ENCODE measurements at places on chromosomes 6 and 20.

DNA sequence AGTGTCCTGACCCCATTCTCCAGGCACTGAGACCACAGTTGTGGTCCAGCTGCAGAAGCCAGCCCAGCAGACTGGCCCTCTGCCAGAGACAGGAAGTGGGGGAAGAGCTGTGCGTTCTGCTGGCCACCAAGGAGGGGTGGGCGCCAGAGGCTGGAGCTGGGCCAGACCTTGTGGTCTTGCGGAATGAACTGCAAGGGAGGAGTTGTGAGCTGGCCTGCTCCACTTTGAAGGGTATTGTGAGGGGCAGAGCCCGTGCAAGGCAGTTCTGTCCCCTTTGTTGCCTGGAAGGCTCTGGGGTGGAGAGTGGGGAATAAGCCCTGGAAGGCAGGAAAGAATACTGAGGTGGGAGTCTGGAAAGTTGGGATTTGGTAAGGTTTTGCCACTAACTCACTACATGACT lies 3.6 kb upstream of the MDFI start:
- DNase-seq, result no peak

DNA sequence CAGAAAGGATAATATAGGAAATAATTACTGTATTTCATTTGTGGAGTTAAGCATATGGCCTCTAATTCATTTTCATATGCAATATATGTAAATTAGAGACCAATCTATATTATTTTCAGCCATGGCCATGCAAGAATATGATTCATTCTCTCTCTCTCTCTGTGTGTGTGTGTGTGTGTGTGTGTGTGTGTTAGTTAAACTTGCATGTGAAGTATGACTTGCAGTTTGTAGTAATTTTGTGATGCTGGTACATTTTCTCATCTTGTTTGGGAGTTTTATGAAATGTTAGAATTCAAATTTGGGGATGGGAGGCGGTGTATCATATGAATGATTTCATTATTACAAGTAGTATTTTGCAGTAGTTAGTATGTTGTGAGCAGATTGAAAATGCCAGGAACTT lies 74.8 kb downstream of the JARID2 start:
- no peak for DNase-seq

- no peak for DNase-seq
Observed at GRCh38 chr6:53205778-53206177, 57.1 kb upstream of the GCM1 start.

GRCh38 chr6:12058172-12058961 lies 46.3 kb downstream of the HIVEP1 start:
- DNase-seq, result no peak

- no peak for DNase-seq
Observed at GRCh38 chr20:6882561-6883291, 115.2 kb downstream of the BMP2 start.

GRCh38 chr6:108732091-108732870 lies 115.9 kb upstream of the ARMC2 start:
- no peak for DNase-seq

DNA sequence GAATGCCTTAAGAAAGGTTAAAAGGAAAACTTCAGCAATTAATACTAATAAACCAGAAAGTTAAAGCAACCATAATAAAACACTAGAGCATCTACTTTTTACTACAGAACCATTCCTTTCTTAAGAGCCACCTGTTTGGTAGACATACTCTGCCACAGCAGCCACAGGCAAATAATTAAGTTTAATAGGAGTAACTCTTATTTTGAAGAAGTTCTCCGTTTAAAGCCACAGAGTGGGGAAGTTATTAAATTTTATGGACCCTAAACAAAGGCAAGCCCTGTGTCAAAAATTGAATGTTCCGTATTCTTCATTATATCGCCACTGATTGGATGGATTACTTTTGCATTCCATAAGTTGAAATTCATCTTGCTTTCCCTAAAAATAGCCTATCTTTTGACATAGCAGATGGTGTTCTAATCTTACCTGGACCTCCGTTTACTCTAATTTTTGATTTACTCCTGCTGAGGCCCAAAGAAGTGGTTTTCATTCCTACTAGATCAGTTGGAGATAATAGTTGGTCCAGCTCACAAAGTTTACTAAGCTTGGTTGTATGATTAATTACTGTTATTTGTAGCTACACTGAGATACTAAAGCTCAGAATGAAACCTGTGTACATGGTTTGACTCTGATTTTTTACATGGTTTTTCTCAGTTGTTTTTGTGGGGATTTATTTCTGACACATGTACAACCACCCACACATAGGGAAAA lies 140.4 kb upstream of the SUPT3H start:
- no peak for DNase-seq

- DNase-seq, result no peak
Observed at GRCh38 chr6:71642120-71642519, 244.2 kb upstream of the RIMS1 start.

DNA sequence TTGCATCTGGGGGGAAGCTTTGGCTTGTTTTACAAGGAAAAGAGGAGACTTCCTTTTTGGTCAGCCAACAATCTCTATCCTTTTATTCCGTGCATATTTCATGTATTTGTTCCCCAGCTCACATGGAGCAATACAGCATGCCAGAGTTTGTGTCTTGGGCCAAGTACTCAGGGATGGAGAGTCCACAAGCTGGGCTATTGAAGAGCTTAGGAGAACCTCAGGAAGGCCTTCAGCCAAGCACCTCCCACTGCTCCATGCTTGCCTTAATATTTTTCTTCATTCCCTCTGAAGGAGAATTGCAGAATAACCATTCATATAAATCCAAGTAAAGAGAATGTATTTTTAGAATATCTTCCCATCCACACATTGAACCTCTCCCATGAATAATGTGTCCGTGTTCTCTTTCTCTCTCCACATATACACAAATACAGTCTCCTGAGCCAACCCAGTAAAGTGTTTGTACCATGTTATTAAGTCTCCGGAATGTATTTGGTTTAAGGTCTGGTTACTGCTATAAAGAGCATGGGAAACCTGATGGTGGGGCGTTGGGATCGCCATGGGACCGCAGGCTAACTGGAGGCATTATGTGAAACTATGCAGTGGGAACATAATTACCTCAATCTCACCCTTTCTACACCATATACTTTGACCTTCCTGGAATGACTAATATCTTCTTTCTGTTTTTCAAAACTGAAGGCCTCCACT lies 3.0 kb downstream of the LAMA4 start:
- no peak for DNase-seq

GRCh38 chr6:155147958-155148663 lies 115.7 kb upstream of the CLDN20 start:
- no peak for DNase-seq

DNA sequence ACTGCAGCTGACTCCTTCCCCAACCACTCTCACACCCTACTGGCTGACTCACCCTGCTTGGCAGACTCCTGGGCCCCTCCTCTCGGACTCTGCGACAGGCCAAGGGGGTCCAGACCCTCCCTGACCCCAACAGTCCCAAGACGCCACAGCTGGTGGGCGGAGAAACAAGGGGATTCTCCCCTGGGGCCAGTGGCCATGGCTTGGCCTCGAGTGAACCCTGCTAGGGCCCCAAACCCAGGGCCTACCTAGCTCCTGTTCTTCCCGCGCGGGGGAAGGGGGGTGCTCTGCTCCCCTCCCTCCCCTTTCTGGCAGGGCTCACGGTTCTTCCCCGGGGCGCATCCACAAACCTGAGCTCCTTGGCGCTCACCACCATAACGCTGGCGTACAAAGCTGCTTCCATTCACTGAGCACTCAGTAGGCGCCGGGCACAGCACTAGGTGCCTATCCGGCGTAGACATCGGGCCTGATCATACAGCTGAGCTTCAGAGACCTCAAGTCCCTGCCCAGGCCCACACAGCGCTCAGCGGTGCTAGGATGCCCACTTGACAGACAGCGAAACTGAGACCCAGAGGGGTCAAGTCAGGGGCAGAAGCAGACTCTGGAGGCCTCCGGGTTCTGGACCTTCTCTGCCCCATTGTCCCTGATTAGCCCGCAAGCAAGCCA lies 597 bp downstream of the ADA start:
- DNase-seq, result no peak

- DNase-seq, result peak; percentile 58
Observed at GRCh38 chr20:33209789-33210188, 7.4 kb upstream of the BPIFA3 start.

DNA sequence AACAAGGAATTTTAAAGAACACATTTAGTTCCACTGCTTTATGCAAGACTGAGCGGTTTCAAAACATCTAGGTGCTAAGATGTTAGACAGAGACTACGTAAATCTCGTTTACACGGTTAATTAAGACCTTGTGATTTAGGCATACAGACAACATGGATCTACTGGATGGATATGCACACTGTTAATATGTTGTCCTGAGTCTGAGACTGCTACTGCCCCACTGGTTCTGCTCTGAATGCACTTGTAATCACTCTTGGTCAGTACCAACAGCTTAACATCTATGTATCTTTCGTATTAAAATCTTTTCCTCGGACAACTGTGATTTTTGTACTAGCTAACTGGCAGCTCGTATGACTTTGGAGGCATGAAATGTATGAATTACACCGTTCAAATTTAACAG lies 3.1 kb downstream of the MAN1A1 start:
- no peak for DNase-seq

DNA sequence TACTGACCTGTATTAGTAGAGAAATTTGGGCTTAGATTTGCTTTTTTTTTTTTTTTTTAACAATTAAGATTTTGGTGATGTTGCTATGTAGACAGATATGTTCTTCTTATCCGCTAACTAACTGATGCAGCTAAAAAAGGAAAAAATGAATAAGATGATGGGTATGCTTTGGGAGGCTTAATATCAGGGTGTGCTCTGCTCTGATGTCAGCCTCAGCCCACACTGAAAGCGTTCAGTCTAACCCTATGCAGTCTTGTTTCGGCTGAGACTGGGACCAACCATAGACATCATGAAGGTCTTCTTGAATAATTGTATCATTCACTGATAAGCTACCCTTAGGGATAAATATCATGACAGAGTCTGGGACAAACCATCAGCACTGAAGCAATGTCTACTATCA lies 6.9 kb upstream of the CCN2 start:
- DNase-seq, result no peak

- DNase-seq, result peak; percentile 65
Observed at GRCh38 chr6:170147832-170148708, 142.8 kb downstream of the DLL1 start.

- DNase-seq, result peak; percentile 35
Observed at GRCh38 chr6:156687789-156688619, 89.2 kb upstream of the ARID1B start.

DNA sequence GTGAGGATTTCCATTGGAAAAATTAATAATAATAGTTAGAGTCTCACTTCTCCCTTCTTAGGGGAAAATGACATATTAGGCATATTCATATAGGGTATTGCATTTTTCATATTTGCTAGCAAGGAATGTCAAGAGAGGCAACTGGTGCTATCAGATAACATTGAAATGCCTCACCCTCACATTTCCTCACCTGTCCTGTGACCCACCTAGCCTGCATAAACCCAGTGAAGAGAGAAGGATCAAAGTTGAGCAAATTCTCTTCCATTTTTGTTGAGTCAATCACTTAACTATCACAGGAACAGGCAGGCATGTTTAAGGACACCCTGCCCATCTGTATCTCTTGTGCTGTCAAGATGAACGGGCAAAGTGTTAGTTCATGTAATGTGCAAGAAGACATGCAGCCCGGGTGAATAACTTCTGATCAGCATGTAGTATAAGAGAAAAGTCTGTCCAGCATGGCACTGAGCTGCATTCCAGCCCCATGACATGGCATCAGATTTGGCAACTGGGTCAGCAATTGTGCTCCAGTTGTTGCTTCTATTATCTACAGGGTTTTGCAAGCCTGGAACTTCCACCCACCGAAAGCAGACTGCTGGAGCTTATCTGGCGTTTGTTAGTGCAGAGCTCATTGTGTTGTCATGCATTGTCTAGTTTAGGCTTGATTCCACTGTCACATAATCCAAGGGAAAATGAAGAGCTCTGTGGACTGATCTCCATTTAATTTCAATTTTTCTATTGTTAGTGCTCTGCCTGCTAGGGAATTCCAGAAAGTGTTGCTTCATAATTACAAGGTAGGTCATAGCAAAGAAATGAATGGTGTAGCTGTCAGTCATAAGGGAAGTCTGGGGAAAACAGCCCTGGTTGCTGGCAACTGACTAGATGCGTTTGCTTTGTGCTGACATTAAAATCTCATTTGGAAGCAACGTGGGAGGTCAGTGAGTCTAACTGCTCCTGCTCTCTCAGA lies 138.4 kb upstream of the TNFAIP3 start:
- no peak for DNase-seq

DNA sequence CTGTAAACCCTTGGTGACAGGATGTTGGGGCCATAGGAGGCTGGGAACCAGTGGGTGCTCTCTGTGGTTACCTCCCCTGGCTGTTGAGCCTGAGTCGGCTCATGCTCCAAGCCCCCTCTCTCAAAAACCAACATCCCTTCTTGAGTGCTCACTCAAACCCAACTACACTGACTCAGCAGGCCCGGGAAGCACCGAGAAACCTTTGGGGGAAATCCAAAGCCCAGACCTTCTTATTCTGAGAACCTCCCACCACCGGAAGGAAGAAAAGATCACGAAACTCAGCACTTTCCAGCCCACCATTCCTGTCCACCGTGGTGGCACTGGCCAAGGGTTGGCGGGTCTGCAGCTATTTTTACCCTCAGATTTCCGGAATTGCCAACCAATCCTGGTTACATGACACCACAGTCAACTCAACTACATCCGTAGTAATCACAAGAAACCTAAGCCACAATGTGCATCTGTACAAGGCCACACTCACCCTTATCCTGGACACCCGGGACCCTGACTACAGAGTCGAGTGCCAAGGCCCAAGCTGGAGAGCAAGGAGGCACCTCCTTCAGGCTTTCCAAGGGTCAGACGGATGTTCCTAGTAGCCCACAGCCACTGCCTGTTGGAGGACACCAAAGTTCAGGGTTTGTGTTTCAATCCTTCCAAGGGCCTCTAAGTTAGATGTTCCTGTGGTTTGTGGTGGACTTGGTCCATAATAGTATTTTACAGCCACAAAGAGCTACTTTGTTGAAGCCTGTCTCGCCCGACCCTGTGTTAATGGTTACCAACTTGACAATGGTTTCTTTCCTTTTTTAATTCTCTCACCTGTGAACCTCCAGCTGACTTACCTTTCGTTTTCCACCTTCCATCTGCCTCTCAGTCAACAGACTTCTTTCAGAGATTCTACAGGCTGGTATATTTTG lies 317.0 kb downstream of the CDC5L start:
- peak; percentile 58 for DNase-seq

GRCh38 chr6:16064671-16065072 lies 64.2 kb upstream of the MYLIP start:
- DNase-seq, result no peak

All from GM13976 (cell line).